ENCODE measurements at places on chromosomes 2 and 18.
A peak's percentile ranks its signal among the peaks of the same experiment; 100 is the strongest.

DNA sequence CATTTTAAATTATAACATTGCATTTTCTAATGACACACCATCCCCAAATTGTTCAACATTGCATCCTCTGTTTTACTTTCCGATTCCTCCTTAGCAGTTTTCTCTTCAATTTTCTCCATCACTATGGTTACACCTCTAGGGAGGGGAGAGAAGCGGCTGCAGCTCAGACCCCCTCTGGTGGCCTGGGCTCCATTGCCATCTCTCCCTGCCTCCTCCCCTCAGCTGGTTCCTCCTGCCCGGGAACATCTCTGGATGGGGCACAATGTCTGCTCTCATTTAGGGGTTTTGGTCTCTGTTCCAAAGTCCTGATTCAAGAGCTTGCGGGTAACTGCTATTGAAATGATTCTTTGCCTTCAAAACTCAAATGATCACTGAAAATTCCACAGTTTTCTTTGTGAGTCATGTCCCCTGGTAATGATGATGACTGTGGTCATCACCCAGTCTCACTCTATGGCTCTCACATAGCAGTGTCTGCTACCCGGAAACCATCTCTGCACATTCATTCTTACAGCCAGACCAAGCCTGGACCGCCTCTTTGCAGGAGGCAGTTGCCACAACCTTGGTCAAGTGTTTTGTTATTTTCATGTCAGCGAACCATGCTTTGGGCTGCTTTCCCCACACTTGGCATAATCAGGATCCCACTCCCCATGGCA is 263.9 kb downstream of the ALPK2 start:
- DNase-seq, result no peak

GRCh38 chr2:241893265-241893664 is 23.7 kb downstream of the RTP5 start:
- DNase-seq, result no peak

DNA sequence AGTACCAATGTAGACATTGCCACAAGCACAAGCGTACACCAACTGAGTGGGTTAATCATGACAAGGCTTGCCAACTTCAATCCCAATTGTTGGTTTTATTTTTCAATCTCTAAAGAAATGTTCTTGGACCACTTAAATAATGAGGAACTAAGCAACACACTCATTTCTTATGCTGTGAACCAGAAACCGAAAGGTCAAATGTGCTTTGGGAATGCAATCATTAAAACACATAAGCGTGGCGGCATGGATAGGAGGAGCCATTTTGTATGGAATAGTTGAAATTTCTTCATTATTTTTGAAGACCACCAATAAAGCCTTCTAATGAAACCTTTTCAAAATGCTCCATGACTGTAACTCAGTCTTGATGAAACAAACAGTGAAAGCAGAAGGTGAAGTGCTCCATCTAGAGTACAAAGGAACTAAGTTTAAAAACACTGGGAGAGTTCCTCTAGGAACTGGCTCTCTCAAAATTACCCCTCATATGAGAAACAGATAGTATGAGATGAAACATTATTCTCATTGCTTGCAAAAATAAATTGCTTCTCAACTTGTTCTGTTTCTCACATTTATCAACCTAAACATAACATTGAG is 113.2 kb upstream of the CHST9 start:
- no peak for DNase-seq

DNA sequence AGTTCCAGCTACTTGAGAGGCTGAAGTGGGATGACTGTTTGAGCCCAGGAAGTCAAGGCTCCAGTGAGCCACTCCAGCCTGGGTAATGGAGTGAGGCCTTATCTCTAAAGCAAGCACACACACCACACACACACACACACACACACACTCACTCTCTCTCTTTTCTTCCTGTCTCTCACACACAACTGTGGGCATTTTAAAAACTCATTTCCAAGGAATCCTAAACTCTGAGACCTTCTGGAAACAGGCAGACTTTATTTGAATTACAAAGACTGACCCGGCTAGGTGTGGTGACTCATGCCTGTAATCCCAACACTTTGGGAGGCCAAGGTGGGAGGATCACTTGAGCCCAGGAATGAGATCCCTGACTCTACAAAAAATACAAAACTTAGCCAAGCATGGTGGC is 21.3 kb downstream of the WDSUB1 start:
- DNase-seq, result no peak

DNA sequence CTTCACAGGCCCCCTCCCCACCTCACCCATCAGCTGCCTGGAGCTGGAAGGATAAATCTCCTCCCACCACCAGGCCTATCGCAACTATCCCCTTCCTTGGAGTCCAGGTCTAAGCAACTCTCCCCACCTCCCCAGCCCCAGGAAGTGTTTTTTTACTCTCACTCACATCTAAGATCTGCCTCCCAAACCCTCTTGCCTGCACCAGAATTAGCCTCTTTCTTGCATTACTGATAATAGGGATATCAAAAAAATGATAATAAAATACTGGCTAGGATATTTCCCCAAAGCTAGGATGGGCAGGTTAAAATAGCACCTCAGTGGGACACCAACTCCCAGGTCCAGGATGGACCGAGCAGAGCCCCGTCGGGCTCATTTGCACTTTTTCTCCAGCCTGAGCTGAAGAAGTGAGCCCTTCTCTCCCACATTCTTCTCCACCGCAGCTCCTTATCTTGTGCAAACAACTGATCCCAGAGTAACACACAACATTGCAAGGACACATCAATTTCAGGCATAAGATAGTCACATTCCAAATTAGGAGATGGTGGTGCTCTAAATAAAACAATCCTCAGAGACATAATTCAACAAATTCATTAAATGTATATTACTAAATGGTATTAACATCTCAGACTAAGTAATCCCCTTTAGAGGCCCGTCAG is 17.7 kb upstream of the CIB4 start:
- no peak for DNase-seq

DNA sequence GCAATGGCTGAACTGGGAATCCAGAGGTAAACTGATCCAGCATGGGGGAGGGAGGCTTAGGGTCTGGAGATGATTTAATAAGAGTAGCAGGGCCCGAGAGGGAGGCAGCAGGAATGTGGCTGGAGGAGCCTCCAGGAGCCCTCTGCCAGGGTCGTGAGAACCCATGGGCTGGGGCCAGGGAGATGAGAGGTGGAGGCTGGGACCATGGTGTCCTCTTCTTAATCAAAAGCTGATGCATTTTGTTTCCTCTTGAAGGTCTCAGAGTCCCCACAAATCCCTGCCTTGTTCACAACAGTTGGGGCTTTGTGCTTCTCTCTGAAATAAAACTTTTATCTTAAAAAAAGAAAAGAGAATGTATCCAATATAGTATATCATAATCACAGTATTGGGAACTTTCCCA is 123.7 kb upstream of the ZNF516 start:
- DNase-seq, result no peak

DNA sequence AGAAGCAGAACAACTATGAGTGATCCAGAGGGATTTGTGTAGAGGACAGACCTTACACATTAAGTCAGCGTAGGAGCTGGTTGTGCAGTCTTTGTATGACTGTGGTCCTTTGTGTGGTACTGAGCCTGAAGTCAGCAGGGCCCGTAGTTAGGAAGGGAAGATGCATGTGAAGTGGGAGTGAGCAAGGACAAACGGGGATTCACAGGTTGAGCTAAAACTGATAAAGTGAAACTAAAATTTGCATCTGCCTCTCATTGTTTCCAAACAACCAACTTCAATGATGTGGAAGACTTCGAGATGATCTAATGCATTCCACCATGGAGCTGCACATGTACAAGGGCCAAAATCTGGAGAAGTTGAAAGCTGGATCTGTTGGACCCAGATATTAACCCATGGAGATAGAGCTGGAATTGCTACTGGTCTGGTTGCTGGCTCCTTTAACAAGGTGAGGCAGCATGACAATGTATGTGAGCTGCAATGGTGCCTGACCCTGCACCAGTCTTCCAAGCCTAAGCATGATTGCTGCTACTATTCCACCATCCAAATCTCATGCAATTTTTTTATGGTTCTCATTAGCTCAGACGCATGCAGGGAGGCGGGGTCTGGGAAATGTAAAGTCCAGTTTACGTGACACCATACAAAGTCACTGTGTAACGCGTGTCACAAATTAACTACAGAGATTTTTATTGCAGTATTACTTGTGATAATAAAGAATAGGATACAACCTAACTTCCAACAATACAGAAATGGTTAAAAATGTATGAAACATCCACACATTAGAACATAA is 12.1 kb upstream of the CYBRD1 start:
- peak; percentile 14 for DNase-seq

DNA sequence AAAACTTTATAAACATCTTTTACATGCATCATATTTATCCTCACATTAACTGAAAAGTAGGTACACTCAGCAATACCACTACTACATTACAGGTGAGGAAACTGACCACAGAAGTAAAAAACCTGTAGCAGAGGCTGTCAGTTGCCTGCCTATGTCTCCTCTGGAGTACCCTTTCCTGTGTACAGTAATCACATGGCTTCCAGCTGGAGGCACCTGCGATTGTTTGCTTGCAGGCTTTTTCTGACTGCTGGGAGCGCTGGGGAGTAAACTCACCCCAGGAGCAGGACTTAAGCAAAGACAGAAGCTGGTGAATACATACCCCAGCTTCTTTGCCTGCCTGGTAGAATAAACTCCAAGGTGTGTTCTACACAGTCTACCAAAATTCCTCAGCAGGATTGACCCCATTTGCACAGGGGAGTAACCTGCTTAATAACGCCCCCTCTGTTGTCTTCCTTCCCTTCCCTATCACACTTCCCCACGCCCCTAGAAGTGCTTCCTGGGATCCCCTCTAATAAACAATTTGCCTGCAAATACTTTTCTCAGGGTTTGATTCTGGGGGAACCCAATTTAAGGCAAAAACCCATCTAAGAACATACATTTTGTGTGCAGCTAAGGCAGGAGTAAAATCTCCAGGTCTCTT is 138.9 kb downstream of the PTH2R start:
- no peak for DNase-seq

DNA sequence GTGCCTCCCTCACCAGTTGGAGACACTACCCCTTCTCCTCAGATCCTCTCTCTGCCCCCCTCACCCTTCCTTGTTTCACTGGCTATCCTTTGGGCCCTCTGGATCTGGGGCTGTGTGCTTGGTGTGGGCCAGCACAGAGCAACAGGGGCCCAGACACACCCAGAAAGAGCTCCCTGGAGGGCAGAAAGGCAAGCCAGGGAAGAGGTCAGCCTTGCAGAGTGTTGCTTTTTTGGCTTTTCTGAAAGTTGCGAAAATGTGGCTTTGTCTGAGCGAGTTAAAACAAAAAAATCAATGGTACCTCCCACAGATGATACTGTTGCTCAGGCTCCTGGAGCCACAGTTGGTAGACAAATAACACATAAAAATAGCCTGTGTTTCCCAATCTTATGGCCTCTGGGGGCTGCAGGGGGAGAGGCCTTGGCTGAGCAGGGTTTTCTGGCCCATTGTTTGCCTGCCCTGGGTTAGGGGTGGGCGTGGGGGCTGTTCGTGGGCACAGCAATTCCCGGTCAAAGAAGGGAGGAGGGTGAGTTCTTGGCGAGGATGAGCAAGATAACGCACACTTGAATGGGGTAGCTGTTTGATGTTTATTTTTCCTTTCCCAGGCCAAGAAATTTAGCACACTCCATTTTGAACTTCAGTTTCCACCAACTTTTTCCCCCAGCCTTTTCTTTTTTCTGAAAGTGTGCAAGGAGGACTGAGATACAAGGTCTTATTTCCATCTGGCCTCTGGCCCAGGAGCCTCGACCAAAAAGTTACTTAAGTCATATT is 167.0 kb upstream of the HAAO start:
- no peak for DNase-seq

DNA sequence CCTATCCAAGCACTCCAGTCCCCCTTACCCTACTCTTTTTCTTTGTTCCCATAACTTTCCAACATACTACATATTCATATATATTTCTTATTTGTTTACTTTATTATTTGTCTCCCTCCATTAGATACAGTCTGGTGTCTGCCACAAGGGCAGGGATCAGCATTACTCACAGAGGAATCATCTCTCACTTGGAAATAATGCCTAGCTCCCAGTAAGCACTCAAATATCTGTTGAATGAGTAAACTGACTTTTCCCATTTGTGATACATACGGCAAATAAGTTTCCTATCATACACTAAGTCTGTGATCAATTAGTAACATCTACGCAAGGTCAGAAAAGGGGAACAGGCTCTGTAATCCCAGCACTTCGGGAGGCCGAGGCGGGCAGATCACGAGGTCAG is 18.7 kb downstream of the C1D start:
- no peak for DNase-seq

DNA sequence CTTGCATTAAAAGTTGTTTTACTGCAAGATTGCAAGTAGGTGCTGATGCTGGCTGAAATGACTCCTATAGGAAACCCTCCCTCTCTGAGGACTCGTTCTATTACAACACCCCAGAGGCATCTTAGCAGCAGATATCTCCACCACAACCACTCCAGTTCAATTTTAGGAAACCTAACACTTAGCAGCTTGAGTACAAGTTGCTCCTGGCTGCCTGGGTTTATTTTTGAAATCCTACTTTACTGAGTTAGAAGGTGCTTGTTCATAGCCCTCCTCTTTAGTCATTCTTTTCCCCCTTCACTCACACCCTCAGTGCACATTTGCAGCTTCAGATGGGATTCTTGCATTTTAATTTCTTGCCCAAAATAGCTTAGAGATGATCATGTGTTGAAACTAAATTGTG is 111.5 kb downstream of the MTCL1 start:
- DNase-seq, result no peak

DNA sequence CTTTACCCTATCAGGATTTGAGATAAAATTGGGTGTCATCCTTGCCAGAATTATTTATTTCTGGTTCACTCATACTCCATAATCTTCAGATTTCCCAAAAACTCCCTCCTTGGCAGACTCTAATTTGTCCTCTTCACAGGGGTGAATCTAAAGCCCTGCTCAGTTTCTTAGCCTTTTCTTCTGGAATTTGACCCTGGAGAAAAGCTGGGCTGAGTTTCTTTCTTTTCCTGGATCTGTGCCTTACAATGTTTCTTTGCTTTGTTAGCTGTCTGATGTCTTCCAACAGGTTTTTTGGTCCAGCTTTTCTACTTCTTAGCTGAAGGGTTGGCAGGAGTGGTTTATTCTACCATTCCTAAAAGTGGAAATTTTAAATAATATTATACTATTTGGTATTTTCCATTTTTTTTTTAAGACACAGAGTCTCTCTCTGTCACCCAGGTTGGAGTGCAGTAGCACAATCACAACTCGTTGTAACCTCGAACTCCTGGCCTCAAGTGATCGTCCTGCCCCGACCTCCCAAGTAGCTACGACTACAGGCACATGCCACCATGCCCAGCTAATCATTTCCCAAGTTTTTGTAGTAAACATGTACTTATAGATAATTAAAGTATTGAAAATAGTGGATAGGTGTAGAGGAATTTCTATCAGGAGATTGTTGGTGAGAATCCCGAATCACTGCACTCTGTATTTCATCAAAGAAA is 138.4 kb upstream of the TWIST2 start:
- no peak for DNase-seq

Measured in GM19239 (cell line).